ENCODE measurements at places on chromosomes 16 and 17.

- DNase-seq = no peak
Observed at GRCh38 chr17:75181608-75182318, 996 bp downstream of the SUMO2 start.

GRCh38 chr16:48277158-48277557 lies 29.8 kb upstream of the ABCC11 start:
- DNase-seq = no peak

- DNase-seq = no peak
Observed at GRCh38 chr17:56213031-56213430, 59.8 kb downstream of the ANKFN1 start.

DNA sequence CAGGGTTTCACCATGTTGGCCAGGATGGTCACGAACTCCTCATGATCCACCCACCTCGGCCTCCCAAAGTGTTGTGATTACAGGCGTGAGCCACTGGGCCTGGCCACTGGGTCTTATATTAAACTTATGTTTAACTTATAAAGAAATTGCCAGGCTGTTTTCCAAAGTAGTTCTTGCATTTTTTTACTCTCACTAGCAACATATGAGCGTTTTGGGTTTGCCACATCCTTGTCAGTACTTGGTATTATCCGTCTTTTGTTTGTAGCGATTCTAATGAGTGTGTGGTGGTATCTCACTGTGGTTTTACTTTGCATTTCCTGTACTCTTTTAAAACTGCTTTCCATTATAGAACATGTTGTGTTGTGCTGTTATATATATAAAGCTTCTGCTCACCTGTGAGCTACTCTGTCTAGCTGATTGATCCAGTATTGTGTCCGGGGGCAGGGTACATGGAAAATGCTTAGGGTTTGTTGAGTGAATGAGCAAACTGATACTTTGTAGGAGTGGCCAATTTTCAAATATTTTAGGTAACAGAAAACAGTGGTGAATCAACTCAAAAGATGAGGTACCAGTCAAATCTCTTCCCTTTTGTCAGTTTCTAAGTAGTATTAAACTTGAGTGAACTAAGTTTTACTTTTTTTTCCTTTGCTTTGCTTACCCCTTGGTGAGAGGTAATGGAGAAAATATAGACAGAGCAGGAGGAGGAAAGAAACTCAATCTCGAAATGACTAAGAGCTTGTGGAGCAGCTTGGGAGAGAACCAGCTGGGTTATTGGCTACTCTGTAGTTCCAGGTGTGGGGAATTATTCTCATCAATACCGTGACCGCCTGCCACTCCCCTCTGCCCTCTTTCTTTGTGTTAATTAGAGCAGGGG lies 75.8 kb downstream of the PITPNC1 start:
- no peak for DNase-seq

GRCh38 chr16:11610580-11610979 lies 23.9 kb upstream of the LITAF start:
- DNase-seq = no peak

DNA sequence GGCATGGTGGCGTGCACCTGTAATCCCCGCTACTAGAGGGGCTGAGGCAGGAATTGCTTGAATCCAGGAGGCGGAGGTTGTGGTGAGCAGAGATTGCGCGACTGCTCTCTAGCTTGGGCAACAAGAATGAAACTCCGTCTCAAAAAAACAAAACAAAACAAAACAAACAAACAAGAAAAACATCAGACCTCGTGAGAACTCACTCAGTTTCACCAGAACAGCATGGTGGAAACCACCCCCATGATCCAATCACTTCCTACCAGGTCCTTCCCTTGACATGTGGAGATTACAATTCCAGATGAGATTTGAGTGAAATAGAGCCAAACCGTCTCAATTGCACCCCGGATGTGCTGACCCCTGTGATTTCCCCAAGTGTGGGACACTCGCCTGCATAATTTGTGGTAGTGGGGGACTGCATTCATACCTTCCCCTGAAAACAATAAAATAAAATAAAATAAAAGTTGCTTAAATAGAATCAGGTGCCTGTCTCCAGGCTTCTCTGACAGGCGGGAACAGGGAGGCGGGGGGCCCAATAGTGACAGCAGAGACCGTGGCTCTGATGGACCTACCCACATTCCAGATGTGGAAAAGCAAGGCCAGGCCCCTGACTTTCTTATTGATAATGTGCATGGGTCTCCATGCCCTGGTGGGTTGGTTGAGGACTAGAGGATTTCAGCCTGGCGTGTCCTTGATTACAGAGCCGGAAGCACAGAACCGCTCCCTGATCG lies 13.1 kb downstream of the ZSCAN10 start:
- no peak for DNase-seq

DNA sequence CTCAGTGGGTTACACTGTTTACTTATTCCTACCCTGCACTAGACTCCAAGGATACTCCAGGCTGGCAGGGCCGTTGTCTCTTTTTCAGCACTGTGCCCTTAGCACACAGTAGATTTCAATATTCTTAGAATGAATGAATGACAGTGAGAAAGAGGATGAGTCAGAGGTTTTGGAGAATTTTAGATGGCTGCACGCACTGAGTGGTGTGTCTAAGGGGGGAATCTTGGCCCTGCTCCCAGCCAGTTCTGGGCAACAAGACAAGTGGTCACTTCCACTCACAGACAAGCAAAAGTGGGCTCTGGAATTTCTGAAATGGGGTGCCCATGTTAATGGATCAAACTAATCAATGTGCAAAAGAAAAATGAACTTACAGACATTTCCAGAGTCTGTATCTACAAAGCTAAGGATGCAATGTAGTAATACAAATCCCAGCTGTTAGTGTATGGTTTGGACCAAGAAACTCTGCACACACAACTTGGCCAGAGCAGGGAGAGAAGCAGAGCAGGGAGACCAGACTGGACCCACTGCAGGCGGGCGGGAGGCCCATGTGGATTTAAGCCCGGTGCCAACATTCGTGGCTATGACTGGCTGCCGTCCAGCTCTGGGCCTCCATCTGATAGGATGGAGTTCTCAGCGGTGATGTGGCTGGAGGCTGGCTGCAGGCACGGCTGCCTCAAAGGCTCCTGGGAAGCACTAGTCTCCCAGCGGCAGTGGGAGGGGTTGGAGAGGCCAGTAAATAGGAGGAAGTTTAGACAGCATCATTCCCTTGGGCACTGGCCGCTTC lies 95.6 kb upstream of the CDYL2 start:
- DNase-seq = no peak

DNA sequence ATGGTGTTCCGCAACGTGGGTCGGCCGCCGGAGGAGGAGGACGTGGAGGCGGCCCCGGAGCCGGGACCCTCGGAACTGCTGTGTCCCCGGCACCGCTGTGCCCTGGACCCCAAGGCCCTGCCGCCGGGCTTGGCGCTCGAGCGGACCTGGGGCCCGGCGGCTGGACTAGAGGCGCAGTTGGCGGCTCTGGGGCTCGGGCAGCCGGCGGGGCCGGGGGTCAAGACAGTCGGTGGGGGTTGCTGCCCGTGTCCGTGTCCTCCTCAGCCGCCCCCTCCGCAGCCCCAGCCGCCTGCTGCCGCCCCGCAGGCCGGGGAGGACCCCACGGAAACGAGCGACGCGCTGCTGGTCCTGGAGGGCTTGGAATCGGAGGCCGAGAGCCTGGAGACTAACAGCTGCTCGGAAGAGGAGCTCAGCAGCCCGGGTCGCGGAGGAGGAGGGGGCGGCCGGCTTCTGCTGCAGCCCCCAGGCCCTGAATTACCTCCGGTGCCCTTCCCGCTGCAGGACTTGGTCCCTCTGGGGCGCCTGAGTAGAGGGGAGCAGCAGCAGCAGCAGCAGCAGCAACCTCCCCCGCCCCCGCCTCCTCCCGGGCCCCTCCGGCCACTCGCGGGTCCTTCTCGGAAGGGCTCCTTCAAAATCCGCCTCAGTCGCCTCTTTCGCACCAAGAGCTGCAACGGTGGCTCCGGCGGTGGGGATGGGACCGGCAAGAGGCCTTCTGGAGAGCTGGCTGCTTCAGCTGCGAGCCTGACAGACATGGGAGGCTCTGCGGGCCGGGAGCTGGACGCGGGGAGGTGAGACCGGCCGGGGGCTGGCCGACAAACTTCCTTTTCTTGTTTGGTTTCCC lies 821 bp downstream of the SOCS7 start:
- no peak for DNase-seq

- DNase-seq = no peak
Observed at GRCh38 chr16:74224828-74225612, 71.6 kb upstream of the PSMD7 start.

- no peak for DNase-seq
Observed at GRCh38 chr16:84765616-84766580, 53.9 kb upstream of the CRISPLD2 start.

GRCh38 chr17:50596191-50597037 lies 35.9 kb downstream of the CACNA1G start:
- DNase-seq = no peak

DNA sequence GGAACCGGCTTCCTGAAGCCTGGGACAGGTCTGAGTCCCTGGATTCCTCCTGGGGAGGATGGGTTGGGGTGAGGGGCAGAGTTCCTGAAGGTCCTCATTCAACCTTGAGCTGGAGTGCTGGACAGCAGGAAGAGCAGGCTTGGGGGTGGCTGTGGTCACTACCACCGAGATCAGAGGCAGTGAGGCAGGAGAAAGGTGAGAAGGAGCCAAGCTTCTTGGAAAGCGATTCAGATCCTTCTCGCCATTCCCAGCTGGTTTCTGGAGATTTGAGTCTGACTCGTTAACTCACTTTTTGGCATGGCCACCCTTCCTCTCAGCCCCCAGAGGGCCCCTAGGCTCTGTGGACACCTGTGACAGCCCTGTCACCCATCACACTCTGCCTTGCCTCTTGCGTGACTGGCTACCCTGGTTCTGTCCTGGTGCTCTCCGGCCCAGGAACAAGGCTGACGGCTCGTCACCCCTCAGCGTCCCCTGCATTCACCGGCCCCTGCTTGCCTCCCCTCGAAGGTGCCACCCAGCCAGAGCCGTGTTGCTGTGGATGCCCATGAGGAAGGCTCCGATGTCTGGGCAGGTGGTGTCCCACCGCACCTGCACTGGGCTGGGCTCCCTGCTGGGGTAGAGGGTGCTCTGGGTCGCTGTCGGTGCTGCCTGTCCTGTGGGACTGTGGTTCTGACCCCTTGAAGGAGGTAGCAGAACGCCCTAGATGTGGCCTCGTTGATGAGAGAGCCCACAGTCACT lies 9.7 kb upstream of the TIMP2 start:
- no peak for DNase-seq

DNA sequence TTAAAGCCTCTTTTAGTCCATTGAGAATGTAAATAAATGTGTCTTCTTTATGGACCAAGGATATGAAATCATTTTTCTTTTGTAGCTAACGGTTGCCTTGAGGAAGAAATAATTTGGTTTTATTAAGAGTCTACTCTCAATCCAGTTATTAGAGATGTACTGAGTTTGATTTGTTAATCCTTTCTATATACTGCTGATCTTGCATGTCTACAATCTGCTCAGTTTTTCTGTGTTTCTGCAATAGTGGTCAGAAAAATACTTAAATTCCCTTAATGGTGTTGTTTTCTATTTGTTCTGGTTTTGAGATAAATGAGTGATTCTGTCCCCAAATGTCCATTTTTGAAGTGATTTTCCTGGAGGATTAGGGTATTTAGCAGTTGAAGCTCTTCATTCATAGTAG lies 54.9 kb downstream of the CYLD start:
- DNase-seq = no peak

DNA sequence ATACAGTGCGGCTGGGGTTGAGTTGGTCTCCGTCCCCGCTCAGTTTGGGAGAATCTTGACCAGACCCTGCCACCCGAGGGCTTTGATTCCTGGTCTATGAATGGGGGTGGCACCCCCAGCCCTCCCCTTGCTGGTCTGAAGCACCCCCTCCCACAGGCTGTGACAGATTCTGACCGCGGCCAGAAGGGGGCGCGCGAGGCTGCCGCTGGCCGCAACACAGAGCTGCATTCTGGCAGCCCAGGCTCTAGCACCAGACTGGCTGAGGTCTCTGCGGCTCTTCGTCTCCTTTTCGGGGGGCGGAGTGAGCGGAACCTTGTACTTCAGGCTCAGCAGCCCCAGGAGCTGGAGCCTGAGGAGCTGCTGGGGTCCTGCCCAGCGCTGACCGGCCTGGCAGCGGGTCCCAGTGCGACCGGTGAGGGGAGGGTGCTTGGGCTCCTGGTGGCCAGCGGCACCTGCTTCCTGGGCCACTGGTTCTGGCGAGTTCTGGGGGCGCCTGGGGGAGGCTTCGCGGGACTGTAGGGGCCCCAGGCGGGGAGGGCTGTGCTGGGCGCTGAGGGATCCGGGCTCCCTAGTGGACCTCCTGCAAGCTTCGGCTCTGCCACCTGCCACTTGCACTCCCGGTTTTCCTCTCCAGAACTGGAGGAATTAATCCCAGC lies 1011.6 kb downstream of the KCNJ18 start:
- DNase-seq = no peak

- DNase-seq = no peak
Observed at GRCh38 chr16:50591800-50592771, 43.9 kb downstream of the NKD1 start.

- DNase-seq = no peak
Observed at GRCh38 chr17:78234261-78234865, 2.9 kb downstream of the TMEM235 start.

DNA sequence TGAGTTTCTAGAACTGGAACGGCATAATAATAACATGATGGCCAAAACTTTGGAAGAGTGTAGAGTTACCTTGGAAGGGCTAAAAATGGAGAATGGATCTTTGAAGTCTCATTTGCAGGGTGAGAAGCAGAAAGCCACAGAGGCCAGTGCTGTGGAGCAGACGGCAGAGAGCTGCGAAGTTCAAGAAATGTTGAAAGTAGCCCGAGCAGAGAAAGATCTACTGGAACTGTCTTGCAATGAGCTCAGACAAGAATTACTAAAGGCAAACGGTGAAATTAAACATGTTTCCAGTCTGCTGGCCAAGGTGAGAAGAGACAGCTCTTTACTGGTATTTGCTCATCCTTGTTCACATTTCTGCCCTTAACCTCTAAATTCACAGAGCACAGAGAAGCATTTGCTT lies 196.4 kb downstream of the SPECC1 start:
- no peak for DNase-seq

DNA sequence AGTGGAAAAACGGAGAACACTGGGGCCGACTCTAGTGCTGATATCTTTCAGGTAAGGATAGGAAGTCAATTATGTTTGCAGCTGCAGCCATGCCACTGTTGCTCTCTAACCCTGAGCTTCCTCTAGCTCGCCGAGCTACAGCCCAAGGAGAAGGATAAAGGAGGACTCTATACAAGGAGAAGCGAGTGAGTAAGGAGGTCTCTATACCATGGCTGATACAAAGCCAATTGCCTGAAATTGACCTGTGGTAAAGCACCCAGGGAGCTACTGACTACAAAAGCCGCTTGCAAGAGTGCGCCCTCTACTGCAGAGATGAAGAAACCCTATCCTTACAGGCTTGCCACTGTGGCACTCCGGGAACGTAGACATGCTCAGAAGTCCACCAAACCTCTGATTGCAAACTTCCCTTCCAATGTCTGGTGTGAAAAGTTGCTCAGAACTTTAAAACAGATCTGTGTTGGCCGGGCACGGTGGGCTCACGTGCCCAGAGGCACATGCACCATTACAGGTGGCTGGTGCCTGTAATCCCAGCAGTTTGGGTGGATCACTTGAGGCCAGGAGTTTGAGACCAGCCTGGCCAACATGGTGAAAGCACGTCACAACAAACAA lies 10.8 kb upstream of the SLC46A1 start:
- peak; percentile 46 for DNase-seq

- DNase-seq = no peak
Observed at GRCh38 chr17:32323046-32323445, 18.9 kb downstream of the C17orf75 start.
